ENCODE measurements at places on chromosomes 5 and 9. TPM values are rescaled to one million over a fixed set of nuclear protein-coding genes. Genes with fewer than 3 reads are reported as not detected.
A peak's percentile ranks its signal among the peaks of the same experiment; 100 is the strongest.

DNA sequence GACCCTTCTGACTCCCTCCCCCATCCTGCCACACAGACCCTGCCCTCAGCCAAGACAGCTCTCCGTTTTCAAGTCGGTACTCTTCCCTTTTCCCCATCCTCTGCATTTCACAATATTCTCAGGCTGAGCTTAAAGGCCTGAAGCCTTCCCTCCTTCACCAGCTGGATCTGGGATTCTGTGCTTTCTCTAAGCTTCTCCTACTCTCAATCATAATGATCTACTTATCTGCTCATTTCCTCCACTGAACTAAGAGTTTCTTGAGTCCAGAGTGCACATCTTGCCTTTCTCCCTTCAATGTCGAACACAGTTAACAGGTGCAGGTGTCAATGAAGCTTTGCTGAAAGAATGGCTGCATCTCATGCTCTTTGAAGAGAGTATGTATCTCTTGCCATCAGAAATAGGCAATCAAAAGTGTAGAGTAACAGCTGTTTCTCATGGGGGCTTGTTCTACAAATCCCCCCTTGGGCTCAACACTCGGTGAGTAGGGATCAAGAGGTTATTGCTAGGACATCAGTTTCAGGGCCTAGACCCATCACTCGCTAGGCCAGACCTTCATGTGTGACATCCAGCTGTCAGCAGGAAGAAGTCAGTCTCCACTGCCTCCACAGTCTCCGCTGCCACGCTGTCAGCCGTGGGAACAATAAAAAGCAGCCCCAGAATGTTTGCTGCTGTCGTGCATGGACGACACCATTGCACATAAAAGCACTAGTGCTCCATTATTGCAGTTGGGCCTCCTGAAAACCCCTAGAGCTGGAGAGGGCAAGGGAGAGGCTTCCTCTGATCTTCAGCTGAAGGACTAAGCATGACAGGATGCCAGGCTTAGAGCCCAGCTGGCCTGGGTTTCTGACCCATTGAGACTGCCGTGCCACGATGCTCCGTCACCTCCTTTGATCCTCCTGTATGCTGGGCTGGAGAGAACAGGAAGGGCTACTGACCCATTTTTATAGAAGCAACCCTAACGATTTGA is 23.7 kb downstream of the TRAF1 start:
- DNase-seq, result no peak

DNA sequence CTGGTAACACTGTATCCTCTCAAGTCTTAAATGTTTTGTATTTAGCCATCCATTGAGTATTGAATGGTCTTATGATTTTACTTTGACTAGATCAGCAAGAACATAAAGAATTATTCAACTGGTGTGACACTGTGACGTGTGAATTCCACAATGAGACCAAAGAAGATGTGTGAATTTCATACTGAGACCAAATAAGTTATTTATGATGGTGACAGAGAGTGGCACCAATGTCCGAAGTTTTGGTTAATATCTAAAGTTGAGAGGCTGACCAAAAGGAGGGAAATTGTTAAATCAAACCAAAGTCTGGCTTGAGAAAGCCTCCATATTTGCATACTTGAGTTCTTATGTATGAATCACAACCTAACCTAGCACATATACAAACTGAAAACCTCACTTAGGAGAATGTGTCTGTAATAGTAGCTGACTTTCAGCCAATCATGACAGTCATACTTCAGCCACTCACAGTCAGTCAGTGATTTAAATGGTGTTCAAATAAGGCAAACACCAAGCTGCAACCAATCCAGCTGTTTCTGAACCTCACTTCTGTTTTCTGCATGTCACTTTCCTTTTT is 31.5 kb upstream of the FAM170A start:
- no peak for DNase-seq

- peak; percentile 27 for DNase-seq
These were observed 51.7 kb upstream of the SEMA6A start for GRCh38 chr5:116626272-116626723.

DNA sequence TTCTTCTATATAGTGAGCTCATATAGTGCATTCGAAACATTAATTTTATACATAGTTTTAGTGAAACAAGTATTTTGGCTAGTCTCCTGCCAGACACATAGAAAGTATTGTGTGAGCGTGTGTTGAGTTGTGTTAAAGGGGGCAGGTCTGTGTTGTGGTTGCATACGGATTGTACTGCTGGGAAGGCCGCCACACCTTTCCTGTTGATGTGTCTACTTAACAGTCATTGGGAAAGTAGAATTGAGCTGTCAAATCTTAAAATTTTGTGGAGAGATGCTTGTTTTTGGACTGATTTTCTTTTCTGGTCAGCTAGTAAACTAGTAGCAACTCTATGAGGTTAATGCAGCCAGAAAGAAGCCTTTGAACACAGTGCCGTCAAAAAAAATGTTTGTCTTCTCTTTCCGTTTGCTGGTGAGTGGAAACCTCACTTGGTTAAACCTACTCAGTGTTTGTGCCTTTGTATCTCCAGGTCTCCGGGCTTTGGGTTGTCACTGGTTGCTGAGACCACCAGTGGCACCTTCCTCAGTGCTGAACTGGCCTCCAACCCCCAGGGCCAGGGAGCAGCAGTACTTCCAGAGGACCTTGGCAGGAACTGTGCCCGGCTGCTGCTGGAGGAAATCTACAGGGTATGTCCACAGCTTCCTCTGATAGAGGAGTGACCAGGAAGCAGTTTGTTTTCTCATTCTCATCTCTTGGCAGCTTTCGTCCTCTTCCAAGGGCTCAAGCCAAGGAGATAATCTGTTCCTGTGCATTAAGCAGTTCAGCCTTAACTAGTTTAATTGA is 51.5 kb downstream of the RCL1 start:
- no peak for DNase-seq

DNA sequence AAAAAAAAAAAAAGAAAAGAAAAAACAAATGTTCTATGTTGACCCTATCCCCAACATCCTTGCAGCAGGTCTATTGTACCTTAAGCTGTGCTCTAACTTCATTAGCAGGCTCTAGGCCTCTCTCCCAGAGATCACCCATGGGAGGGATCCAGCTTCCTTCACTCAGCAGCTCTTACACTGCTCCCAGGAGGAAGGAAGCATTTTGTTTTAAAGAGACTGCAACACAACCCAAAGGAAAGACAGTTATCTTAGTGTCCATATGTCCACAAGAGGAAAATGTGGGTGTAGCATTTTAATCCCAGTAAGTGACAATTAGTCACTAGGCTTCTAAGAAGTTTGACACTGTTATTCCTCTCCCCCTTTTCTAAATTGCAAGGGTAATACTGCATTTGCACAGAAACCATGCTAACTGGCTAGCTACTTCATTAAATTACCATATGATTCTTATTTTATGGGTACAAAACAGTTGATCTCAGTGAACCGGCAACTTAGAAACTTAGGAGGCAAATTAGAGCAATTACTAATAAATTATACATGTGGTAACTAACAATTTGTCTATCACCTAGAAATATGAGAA is 58.8 kb downstream of the MARCHF3 start:
- DNase-seq, result no peak

DNA sequence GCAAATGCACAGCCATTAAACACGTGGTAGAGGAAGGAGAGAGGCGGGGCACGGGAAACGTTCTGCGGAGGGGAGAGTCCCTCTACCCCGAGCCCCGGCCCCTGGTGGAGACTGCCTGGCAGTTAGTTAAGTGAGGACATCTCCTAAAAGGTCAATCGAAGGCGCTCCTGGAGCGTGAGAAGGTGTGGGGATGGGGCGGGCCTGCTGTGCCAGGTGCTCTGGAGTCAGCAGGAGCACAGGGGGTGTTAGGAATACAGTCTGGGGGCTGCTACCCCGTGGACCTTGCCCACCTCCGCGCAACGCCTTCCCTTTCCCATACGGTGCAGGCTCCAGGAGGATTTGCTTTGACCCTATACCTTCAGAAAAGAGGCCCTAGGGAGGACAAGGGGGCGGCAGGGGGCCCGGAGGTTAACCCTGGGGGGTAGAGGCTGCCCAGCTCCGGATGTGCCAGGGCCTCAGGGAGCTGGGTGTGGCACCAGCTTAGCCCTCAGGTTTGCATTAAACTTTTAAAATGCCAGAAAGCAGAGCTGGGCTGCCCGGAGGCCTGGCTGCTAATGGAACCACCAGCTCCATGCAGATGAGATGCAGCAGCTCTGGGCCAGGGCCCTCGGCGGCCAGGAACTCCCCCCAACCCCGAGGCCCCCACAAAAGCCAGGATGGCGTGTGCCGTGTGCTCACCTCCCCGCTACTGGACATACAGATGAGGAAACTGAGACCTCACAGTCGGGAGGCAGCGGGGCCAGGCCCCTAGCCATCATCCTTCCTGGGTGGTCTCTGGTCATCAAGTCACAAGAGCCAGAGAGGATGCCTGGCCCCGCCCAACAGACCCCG is 39.2 kb downstream of the NACC2 start:
- DNase-seq, result no peak

GRCh38 chr5:150613991-150614660 is 26.3 kb upstream of the SYNPO start:
- no peak for DNase-seq

DNA sequence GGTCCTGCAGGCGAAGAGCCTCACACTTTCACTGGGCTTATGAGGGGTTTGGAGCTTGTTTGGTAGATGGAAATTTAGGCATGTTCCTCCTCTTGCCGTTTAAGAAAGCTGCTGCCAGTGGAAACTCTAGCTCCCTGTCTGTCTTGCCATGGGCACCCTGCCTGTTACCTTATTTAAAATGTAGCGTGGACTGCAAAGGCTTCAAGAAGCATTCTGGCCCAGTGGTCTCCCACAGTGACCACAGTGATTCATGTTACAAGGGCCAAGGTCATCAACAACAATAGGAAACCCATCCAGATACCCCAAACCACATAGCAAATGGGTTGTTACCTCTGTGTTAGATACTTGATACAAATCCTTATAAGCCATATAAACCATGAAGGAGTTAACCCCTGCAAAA is 96.6 kb downstream of the DPYSL3 start:
- no peak for DNase-seq

- peak; percentile 19 for DNase-seq
These were observed 130.6 kb downstream of the CACNA1B start for GRCh38 chr9:138007918-138008841.

DNA sequence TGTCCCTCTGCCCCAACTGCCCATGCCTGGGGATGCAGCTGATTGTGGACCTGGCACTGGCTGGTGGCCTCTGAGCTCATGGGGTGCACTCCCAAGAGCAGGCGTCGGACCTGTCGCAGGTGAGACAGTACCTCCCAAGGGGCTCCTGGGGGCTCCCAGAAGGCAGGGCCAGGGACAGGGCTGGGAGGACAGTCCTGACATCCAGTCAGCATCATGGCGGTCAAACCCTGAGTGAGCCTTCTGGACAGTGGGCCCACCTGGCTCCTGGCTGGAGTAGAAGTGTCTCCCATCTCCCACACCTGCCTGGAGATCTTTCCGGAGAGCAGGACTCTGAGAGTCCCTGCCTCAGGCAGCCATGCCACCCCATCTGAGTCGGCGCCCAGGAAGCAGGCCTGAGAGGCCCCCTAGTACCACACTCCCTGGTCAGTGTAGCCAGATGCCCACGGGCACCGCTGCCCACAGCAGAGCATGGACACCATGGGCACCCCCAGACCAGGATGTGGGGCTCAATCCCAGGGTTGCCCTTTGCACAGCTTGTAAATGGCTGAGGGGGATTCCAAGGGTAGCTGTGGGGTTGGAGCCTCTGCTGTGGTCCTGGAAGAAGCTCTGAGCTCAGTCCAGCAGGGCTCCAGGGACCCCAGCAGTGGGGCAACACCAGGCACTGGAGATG is 6.6 kb downstream of the LCN9 start:
- DNase-seq, result peak; percentile 12

DNA sequence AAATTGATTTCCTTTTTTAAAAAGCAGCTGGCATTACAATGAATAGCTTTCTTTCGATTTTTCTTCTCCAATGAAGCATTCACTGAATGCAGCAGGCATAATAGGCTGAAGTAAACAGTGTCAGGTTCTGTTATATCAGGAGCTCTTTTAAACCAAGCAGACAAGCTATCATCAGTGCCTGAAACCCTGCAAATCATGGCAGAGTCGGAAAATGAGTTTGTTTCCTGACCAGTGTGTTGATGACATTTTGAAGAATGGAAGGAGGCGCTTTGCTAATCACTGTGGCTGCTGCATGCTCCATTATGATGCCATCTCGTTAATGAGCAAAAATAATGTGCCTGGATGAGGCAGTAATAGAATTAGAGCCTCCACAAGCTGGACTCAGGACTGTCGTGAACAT is 284.5 kb downstream of the ZNF608 start:
- DNase-seq, result no peak

Gene NR2F1-AS1
- total RNA-seq, result 1.5 TPM

Gene SPACA9
- 2.5 TPM for total RNA-seq

Gene FNBP1
- total RNA-seq, result 42.0 TPM

Gene TRIM7
- total RNA-seq, result 3.2 TPM

Gene UGCG
- 36.5 TPM for total RNA-seq

Gene C5orf52
- 3.5 TPM for total RNA-seq
